ENCODE measurements at places on chromosomes 4 and X.

GRCh38 chr4:117550085-117550484 is 464.7 kb upstream of the TRAM1L1 start:
- DNase-seq = no peak

GRCh38 chrX:152819732-152820131 is 10.8 kb downstream of the CETN2 start:
- DNase-seq = no peak

DNA sequence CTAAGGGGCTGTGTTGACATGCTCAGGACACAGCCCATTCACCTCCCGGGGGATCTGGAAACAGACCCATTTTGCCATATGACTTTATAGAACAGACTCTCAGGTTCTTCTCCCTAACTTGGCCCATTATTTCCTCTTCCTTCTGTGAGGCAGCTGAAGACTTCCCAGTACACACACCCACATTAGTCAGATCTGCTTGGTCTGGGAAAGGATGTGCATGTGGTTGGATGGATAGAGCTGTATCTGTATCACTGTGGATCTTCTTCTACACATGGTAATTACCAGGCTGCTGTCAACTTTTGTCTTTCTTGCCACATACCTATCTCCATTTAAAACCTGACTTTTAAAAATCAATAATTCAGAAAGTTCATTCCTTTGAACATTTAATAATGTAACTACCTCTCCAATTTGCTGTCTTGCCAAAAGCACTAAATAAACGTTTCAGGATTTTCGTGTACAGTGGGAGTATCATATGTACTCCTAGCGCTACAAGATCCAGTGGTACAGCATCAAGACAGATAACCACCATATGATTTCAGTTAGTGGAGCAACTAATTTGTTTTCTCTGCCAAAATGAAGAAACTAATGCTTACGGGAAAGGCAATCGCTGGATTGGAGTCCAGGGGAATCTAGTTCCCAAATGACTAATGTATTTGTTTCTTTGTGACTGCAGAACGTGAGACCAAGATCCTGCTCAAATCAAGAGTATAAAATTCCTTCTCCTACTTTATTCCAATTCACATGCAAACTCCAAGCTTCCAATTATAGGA is 134.1 kb upstream of the MAP3K15 start:
- DNase-seq = no peak

DNA sequence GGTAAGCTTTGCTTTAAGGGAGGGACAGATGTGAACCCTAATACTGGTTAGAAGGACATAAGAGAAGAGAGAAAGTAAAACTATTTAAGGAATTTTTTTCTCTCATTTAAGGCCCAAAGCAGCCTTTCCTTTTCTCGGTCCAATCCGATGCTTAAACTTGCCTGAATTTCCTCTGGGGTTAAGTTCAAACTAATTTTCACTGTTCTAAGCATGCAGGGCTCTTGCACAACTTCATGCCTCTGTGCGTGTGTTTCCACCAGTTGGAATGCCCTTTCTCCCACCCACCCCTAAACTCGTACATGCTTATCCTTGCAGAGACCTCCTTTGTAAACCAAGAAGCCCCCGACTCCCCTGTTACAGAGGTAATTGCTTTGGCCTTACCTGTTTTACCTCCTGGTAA is 204.7 kb downstream of the CBR4 start:
- no peak for DNase-seq

GRCh38 chr4:36322921-36323354 is 41.5 kb downstream of the DTHD1 start:
- DNase-seq = no peak

- DNase-seq = no peak
These were observed 819.1 kb upstream of the EPHA5 start for GRCh38 chr4:66489370-66489769.

DNA sequence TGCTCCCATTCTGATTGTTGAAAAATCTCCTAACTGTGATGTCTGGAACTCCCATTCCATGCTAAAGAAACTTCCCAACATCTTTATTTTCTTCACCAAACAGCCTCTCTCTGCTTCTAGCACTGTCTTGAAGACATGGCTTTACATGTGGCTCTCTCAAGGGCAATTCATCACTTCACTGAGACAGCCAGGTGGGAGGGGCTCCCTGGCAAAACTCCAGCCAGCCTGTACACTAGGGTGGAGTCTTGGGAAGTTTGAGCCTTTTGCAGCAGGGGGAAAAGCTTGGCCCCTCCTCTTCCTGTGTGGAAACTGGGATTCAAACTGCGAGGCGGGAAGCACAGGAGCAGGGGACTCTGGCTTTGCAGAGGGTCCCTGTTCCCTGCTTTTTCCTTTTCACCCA is 130.5 kb upstream of the TTC29 start:
- DNase-seq = no peak

Data from WTC11 (cell line).